ENCODE measurements at places on chromosomes 3 and 15.

DNA sequence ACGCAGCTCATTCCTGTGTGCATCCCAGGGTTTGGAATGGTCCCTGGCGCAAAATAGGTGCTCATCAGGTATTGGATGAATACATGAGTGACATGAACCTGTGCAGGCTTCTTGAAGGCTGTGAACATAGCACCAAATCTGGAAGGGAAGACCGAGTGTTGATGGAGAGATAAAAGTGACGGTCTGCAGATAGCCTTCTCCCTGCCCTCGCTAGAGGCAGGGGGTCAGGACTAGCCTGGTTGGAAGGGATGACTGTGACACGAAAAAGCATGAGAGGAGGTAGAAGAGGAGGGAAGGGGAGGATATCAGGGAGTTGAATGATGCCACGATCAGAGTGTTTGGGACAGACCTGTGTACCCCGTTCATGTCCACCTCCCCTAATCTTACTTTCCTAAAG, 267.1 kb downstream of the XXYLT1 start:
- DNase-seq, result no peak

- no peak for DNase-seq
These were observed 77.1 kb upstream of the UBE2E1 start for GRCh38 chr3:23728601-23729117.

GRCh38 chr15:45604326-45604725, 17.1 kb downstream of the BLOC1S6 start:
- no peak for DNase-seq

DNA sequence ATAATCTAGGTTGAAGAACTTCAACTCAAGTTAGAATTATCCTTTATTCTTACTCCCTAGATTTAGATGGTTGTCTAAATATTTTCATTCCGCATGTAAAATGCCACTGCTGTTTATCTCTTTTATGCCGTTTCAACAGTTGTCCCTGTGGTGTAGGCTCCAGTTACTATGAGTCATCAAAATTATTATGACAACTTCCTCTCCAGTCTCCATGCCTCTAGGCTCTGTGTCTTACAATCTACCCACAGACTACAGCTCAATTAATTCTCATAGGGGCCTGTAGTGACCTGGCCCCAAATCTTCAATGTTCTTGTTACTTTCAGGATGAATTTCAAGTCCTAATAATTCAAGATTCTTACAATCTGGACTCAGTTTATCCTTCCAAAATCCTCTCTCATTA, 105.8 kb upstream of the UNC13C start:
- DNase-seq, result no peak

DNA sequence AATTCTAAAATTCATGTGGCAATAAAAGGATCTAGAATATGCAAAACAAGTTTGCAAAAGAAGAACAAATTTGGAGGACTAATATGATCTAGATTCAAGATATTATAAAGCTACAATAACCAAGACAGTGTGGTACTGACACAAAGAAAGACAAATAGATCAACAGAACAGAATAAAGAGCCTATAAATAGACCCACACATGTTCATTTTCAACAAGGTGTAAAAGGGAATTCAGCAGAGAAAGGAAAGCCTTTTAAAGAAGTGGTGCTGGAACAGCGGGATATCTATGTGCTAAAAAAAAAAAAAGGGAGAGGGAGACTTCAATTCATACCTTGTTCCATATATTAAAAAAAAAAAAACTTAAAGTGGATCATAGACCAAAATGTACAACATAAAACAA, 149.0 kb downstream of the WDR76 start:
- DNase-seq, result no peak

All from GM13976 (cell line).